ENCODE measurements at places on chromosomes 3 and 15. TPM values are rescaled to one million over a fixed set of nuclear protein-coding genes. Genes with fewer than 3 reads are reported as not detected.
A peak's percentile ranks its signal among the peaks of the same experiment; 100 is the strongest.

Gene SCAANT1
- polyA plus RNA-seq: 0.61 TPM

DNA sequence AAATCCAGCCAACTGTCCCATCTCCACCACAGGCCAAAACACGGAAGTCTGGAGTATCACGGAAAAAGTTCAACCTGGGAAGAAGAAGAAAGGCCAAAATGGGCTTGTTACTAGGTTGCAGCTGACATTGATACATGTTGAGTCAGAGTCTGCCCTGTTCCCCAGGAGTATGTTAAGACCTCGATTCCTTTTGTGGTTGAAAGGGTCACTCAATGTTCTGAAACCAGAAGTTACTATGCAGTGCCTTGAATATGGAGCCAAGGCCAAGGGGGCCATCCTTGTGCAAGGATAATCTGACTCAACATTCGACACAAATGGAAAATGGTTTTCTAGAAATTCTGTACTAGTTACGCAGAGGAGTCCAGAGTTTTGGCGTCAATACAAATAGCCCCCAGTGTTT lies 104.2 kb downstream of the DGKG start:
- no peak for DNase-seq

GRCh38 chr15:90413411-90414379 lies 25.7 kb downstream of the IQGAP1 start:
- DNase-seq: no peak

GRCh38 chr3:61608711-61609110 lies 47.3 kb downstream of the PTPRG start:
- no peak for DNase-seq

DNA sequence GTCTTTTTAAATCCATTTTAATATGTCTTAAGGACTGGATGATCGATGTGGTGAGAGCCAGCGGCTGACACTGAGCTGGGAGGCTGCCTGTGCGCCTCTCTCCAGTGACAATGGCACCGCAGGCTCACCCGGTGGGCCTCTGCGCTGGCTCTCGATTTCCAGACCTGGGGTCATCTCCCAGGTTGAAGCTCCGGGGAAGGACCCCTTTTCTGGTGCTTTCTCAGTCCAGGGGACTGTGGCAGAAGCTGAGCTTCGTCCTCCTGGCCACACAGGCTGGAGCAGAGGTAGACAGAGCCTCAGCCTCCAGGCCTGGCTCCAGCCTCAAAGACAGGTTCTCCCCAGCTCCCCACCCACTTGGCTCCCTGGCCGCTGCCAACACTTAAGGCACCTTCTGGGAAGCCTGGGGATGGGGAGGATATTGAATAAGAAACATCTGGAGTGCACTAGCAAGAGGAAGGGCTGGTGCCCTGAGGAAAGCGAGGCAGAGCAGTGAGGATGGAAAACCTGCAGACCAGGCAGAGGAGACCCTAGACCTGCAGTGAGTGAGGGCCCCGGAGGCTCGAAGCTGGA lies 154.2 kb upstream of the SMAD3 start:
- no peak for DNase-seq

DNA sequence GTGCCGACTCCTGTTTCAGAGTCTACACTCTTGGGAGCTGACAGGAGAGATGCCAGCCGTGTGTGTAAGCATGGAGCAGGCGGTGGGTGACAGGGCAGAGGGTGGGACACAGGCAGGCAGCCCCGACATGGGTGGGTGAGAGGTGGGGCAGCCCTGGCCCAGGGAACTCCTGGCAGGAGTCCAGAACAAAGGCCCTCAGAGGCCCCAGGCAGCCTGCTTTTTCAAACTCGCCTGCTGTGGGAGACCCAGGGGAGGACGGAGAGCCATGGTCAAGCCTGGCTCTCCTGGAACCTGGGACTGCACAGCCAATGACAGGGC lies 29.3 kb upstream of the SLC41A3 start:
- DNase-seq: no peak

GRCh38 chr3:187979564-187979963 lies 174.4 kb upstream of the LPP start:
- no peak for DNase-seq

Gene ZNF502
- polyA plus RNA-seq: 12.3 TPM

DNA sequence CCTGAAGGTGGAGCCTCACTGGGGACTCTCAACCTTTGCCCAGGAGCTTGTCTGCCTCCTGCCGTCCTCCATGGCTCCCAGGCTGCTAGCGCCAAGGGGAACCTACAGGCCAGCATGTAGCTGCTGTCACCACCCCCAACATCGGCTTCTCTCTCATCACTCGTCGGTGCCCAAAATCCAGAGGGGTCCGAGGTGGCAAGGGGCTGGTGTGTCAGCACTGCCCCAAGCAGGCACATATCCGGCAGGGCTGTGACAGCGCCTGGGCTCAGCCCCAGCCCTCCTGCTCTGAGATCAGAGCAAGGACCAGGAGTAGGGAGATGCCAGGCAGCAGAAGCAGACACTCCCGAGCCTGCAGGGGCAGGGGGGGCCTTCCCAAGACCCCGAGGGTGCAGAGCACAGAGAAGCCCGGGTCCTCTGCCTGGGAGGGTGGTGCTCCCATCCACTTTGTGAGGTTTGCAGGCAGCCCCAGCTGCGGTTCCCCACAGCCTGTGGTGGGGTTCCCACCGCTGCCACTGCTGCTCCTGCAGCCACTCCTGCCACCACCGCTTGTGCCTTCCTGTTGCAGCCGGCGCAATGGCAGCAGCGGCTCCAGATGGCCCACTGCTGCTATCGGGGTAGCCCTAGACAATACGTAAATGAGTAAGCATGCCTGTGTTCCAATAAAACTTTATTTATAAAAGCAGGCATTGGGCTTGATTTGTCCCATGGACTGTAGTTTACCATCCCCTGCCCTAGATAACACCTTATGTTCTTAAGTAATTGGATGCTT lies 451.0 kb downstream of the EPHA6 start:
- DNase-seq: no peak

Gene AMIGO3
- polyA plus RNA-seq: 2.5 TPM

- DNase-seq: no peak
Measured at GRCh38 chr3:57512166-57512565, 32.0 kb downstream of the DNAH12 start.

DNA sequence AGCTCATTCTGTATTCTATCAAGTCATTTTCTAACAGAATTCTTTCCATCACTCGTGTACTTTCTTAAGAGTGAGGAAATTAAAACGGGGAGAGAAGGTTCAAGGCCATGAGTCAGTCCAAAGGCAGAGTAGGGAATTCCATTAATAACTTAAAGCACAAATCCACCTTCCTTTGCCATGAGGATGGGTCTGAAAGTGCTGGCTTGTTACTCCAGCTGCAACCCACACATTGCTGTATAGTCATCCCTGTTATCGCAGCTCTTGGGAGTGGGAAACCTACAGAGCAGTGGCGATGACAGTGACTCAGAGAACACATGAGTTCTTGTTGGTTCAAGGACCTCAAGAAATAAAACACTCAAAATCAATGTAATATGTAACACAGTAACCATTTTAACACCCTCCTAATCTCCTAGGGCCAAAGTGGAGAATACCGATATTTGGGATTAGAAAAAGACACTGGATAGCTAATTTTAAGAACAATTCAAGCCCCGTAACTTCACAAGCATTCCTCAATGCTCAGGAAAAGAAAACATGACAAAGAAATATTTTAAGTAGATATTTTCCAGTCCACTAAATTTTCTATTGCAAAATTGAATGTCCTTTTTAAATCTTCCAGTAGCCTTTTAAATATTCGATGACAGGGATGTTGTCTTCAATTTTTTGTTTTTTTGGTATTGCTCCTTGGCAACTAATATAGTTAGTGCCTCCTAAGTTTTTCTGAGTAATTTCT lies 179.9 kb upstream of the THBS1 start:
- DNase-seq: no peak

DNA sequence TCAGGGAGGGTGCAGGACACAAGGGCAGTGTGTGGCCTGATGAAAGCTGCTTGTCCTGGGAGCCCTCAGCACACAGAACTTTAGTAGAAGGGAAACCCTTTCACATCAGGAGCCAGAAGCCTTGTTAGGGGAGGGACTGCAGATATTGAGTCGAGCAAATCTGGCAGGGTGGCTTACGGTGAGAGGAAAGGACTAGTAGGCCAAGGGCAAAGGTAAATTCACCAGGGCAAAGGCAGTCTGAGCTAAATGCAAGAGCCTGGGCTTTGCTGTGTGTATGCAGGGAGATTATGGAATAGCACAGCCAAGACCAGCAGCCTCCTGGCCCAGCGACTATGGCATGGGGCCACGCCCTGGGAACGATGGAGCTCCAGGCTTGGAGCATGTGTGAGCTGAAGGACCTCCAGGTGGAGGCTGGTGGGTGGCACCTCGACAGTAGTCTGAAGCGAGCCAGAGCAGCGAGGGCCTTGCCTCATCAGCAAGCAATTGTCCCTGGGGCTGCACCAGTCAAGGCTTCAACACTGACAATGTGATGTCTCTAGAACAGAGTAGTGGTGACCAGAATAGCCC lies 76.1 kb downstream of the CCR1 start:
- no peak for DNase-seq

DNA sequence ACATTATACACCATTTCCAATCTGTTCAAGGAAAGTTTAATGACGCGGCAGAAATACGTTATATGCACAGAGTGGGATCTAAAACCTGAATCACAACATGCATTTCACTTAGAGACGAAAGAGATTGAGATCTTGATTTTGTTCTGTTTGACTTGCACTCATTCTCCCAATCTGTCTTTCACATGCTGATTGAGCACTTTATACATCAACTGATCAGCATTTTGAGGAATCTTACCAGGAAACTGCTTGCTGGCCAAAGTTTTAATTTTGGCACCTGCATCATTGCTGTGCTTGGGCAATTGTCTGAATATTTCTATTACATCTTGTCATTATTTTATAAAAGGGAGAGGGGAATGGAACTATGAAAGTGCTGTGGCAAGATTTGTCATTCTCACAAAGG lies 47.7 kb upstream of the ATP10A start:
- no peak for DNase-seq

- DNase-seq: no peak
Measured at GRCh38 chr15:50819344-50819743, 53.8 kb upstream of the SPPL2A start.

DNA sequence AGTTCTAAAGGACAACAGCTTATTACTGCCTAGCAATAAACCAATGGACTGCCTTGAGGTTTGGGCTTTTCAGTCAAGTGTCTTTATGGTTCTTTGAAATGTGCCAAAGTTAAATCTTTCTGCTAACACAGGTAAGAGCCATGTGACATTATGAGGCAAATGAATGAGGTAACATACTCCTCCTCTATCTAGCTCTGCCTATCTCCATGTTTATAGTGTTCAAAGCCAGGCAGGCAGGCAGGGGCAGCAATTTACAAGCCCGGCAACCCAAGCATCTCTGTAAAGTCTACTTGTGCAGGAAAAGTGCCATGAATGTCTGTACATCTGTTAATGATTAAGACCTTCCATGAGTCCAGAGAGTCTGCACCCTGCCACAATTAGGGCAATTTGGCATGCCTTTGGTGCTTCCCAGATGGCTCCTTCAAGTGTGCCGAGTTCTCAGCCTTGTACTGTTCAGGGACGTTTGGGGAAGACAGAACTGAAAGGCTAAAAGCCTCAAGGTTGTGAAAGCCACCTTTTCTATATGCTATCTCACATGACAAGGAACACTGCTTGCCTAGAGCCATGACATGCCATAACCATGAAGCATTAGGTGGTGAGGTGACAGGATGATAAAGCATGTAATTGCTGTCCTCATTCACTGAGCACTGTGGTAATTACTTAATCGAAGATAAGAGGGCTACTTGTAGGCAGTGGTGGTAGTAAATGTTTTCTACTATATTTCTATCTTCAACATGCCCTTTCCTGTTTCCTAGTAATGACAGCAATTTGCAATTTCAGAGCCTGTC lies 41.4 kb upstream of the EIF1B start:
- DNase-seq: no peak

- no peak for DNase-seq
Measured at GRCh38 chr3:15330031-15330596, 2.3 kb downstream of the SH3BP5 start.

Gene EIF4E3
- polyA plus RNA-seq: 13.7 TPM

Gene ITIH3
- polyA plus RNA-seq: 9.5 TPM

- DNase-seq: peak; percentile 35
Measured at GRCh38 chr3:63364495-63364894, 86.4 kb downstream of the SYNPR start.

DNA sequence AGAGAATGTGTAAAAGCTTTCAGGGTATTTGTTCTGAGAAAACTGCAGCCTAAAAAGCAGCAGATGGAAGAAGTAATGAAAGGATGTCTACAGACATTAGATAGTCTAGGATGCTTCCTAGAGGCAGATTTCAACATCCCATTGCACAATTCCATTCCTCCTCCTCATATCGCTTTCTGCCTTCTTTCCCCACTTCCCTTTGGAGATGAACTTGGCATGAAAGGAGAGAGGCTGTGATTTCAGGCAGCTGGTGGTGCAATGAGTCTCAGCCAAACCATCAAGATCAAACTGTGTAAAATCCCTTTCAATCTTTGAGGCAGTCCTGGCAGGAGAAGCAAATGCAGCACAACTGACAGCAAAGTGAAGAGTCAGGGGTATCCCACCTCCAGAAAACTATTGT lies 438.7 kb upstream of the KCNMB2 start:
- no peak for DNase-seq

- DNase-seq: no peak
Measured at GRCh38 chr3:132804498-132804897, 82.3 kb upstream of the NPHP3 start.

DNA sequence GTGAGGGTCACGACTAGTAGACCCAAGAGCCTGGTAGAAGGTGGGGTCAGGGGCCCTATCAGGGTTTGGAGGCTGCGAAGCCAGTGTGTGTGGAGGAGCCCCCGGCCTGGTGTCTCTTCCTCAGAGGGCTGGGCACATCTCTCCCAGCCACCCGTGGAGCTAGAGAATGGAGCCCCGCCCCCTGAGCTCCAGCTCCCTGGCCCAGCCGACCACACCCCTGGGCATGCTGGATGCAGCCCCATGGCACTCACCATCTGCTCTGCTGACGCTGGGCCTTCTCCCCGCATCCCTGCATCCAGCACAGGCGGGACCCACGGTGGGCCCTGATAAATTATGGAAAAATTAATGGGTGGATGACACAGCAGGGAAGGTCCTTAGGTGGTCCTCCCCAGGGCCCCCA lies 17.5 kb downstream of the ANKRD63 start:
- no peak for DNase-seq

Gene PLSCR4
- 14.6 TPM for polyA plus RNA-seq

DNA sequence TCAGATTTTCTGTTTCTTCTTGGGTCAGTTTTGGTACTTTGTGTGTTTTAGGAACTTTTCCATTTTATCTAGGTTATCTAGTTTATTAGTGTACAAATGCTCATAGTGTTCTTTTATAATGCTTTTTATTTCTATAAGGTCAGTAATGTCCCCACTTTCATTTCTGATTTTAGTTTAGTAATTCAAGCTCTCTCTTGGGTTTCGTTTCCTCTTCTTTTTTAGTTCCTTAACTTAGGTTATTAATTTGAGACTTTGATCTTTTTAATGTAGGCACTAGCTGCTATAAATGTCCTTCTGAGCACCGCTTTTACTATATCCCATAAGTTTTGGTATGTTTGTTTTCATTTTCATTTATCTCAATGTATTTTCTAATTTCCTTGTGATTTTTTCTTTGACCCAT lies 27.0 kb upstream of the CD200R1L start:
- no peak for DNase-seq

- no peak for DNase-seq
Measured at GRCh38 chr15:32774022-32774421, 56.2 kb downstream of the GREM1 start.

- DNase-seq: no peak
Measured at GRCh38 chr15:23038726-23039142, 635 bp downstream of the TUBGCP5 start.

- DNase-seq: no peak
Measured at GRCh38 chr3:182978387-182978786, 2.0 kb downstream of the DCUN1D1 start.

Gene ZNF385D
- polyA plus RNA-seq: 12.7 TPM
